ENCODE measurements at places on chromosomes 5 and 9. TPM values are rescaled to one million over a fixed set of nuclear protein-coding genes. Genes with fewer than 3 reads are reported as not detected.

Gene GABRB2
- total RNA-seq, result 0.21 TPM

Gene FOXI1
- total RNA-seq, result not detected

- no peak overlapping the region for H3K27ac ChIP-seq
- peaks cover 6% of the 10 kb centered on the region for H3K36me3 ChIP-seq
- H3K4me1 ChIP-seq, result peaks cover 13% of the 10 kb centered on the region
- no peak overlapping the region for H3K4me3 ChIP-seq
- H3K27me3 ChIP-seq, result no peaks in the 10 kb centered on the region
These were observed 9.0 kb upstream of the AK1 start for GRCh38 chr9:127886401-127886972.

- DNase-seq, result no peak
- H3K4me1 ChIP-seq, result no peaks in the 10 kb centered on the region
- H3K4me3 ChIP-seq, result no peak overlapping the region
- no peaks in the 10 kb centered on the region for H3K36me3 ChIP-seq
- no peaks in the 10 kb centered on the region for H3K27me3 ChIP-seq
- no peak overlapping the region for H3K27ac ChIP-seq
These were observed 114.2 kb upstream of the ITGA1 start for GRCh38 chr5:52673495-52673894.

GRCh38 chr5:176296-176823, 14.9 kb upstream of the LRRC14B start:
- no peak overlapping the region for H3K27ac ChIP-seq
- DNase-seq, result peak; percentile 28
- no peak overlapping the region for H3K4me3 ChIP-seq
- H3K4me1 ChIP-seq, result no peaks in the 10 kb centered on the region

DNA sequence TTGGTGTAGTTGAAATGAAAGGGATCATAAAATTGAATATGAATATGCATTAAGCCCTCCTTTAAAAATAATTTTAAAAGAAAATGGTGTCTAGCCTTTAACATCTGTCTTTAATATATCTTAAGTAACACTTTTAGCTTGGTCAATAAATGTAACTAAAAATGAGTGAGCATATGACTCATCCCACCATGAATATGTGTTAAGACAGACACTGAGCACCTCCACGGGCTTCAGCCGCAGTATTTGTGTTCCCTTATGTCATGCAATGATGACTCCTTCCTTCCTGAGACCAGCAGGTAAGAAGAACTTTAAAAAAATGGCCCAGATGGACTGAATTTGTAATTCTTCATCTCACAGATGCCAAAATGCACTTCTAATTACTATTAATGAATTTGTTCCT, 563.2 kb downstream of the NR2F1-AS1 start:
- no peak overlapping the region for H3K4me3 ChIP-seq
- no peaks in the 10 kb centered on the region for H3K4me1 ChIP-seq
- no peak for DNase-seq

Measured in psoas muscle (tissue), 8 donors.